ENCODE measurements at places on chromosomes 16 and 17.

DNA sequence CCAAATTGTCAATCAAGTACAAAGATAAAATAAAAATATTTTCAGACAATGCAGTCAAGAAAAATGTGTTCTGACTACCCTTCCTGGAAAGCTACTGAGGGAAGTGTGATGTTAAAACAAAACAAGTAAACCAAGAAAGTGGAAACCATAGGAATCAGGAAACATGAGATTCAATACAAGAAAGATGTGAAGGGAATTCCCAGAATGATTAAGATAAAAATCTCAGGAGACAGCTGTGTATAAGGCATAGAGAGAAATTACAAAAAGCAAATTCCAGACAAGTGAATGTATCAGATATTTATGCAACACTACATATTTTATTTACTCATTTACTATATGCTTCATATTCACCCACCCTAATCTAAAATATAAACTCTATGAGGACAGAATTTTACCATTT is 32.2 kb downstream of the TRIM37 start:
- DNase-seq = no peak

GRCh38 chr17:64154717-64155116 is 24.8 kb upstream of the ERN1 start:
- DNase-seq = no peak

DNA sequence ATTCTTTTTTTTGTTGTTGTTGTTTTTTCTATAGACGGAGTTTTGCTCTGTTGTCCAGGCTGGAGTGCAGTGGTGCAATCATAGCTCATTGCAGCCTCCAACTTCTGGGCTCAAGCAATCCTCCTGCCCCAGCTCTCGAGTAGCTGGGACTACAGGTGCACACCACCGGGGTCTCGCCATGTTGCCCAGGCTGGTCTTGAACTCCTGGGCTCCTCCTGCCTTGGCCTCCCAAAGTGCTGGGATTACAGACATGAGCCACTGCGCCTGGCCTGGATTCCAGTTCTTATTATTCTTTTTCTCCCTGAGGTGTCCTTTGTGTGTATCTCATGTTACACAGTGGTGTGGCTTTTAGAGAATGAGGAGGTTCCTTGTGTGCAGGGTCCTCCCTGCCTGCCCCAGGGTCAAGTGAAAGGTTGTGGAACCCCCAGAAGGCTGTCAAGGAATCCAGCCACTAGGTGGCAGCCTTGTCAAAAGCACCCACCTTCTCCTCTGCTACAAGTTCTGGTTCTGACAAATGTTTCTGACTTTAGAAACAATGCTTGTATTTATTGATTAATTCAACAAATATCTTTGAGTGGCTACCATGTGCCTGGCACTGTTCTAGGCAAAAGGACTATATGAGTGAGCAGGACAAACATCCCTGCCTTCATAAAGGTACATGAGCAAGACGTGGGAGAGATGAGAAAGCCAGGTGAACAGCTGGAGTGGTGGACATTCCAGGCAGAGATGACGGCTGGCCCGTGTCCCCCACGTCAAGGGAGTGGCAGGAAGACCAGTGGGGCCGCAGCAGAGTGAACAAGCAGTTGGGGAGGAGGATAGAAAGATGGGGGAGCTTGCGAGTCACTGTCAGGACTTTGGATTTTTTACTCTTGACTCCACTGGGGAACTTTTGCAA is 112.4 kb downstream of the SPECC1 start:
- peak; percentile 49 for DNase-seq

DNA sequence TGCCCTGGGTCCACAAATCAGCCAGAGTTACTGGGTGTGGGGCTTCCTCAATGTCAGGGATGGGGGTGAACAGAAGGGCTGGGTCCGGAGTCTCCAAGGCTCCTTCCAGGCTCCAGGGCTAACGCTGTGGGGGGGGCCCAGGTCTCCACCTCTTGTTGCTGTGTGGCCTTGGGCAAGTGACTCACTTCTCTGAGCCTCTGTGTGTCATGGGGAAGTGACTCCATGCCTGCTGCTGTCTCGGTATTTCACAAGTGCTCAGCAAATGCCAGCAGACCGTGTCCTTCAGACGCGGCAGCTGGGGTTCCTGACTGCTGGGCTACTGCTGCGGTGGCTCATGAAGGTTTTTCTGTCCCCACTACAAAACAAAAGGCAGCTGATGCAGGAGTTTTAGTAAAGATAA is 26.6 kb downstream of the JPH3 start:
- DNase-seq = no peak

GRCh38 chr17:47735536-47736011 is 2.5 kb downstream of the TBX21 start:
- no peak for DNase-seq

DNA sequence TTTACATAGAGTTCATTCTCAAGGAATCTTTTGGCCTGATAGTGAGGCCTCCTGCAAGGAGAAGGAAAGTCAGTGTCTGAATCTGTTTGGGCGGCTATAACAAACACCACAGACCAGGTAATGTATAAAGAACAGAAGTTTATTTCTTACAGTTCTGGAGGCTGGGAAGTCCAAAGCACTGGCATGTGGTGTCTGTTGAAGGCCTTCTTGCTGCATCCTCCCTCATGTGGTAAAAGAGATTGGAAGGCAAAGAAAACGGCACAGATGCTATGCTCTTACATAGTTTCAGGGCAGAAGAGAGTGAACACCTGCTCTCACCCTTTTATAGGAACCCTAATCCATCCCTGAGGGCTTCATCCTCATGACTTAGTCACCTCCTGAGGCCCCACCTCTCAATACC is 31.2 kb upstream of the DNAJA2 start:
- DNase-seq = no peak

Measured in activated CD4-positive, alpha-beta T cell treated with anti-CD3 and anti-CD28 coated beads for 24 hours (primary cell).